ENCODE measurements at places on chromosomes 6 and 20.

GRCh38 chr6:85416049-85416448, 33.8 kb upstream of the NT5E start:
- no peak for DNase-seq

DNA sequence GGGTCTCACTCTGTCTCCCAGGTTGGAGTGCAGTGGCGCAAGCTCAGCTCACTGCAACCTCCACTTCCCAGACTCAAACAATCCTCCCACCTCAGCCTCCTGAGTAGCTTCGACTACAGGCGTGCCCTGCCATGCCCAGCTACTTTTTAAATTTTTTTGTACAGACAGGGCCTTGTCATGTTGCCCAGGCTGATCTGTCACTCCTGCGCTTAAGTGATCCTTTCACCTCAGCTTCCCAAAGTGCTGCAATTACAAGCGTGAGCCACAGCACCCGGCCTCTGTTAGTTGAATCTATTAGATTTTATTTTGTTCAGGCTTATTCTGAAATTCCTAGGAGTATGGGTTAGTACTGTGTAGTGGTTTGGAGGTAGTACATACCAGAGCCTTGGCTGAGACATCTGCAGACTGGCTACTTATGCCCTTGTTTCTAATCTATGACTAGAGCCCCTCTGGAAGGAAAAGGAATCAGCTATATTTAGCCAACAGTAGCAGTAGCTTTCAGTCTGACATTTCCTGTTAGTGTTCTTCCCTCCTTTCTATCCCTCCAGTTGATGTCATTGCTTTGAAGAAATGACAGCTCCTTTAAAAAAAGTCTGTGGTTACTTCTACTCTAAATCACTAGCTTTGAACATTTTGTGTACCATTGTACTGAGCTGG, 74.4 kb downstream of the ITCH start:
- peak; percentile 46 for DNase-seq

DNA sequence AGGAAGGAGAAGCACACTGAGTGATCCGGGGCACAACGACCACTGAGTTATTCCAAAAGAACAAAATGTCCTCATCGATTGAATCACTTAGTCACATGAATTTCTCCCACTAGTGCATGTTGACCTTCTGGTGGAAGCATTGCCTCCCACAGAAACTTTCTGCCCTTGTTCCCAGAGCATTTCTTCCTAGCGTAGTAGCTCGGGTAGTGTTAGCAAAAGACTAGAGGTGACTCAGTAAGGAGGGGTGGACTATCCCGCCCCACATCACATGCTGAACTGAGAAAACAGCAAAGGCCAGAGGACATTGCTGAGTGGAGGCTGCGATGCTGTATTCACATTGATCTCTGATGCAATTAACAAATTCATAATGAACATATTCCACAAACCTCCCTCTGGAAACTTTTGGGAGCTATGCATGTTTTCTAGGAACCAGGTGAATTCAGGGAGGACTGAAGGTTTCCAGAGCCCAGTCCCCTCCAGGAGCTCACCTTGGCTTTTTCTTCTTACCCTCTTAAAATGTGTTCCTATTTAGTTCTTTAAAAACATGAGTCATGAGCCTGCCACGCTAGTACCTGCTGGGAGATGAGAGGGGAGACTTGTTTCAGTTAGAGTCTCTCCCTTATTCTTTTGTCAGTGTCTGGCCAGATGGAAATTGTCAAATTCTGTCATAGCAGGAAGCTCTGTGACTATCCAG, 507.9 kb downstream of the CDH26 start:
- DNase-seq = no peak

DNA sequence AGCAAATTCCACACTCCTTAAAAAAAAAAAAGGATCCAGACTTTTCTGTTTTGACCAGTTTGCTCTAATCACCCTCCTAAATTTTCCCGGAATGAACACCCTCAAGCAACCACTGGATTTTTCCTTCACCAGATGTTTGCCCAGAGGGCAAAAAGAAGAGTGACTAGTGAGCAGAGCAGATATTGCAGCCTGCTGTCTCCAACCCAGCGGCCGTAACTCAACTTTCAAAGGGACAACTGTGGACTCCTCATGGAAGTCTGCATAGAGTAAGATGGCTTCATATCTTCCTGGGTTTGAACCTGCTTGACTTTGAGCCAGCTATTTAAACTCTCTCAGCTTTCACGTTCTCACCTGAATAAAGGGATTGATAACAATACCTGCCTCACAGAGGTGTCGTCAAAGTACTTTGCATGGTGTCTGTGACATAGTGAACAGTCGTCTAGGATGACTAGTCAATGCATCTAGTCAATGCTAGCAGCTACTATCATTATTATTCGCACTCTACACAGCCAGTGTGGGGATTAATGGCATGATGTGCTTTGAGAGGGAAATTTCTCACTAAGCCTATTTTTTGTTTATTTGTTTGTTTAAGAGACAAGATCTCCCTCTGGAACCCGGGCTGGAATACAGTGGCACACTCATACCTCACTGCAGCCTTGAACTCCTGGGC, 92.2 kb upstream of the HIVEP1 start:
- no peak for DNase-seq

GRCh38 chr6:152701863-152702401, 4.2 kb downstream of the MYCT1 start:
- no peak for DNase-seq

DNA sequence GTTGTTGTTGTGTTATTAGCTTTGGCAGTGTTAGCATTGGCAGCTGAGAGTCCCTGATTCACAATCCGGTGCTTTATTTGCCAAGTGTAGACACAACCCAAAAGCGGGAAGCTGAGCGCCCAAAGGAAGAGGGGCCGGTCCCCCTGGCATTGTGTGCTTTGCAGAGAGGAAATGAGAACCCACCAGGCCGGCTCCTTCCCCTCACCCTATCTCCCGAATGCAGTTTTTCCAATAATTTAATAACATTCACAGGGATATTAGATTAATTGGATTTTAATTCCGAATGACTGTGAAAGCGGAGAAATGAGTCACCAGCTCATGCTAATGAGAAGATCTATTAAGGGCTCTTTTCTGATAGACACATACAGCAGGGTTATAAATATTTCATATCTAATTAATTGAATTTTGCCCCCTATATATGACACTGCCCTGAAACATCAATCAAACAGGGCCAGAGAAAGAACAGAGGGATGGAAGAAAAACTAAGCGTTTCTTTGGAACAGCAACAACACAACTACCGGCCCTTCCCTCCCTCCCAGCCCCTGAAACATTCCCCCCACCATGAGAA, 143.8 kb downstream of the MBOAT1 start:
- DNase-seq = no peak

DNA sequence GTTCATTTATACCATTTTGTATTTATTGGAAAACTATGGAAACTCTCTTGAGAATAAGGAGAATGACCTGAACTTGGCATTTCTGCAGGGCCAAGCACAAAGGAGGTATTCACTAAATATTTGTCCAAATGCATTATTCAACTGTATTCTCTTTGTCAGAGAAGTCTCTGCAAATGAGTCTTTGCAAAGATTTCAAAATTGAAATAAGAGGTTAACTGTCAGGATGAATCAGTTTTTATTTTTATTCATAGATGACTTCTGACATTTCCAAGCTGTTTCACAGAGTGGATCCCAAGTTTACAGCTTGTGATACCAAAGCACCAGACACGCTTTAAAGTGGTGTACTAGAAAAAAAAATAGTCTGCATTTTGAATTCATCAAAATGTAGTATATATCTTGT, 131.6 kb downstream of the UTRN start:
- DNase-seq = no peak

GRCh38 chr6:167129159-167129558, 6.3 kb downstream of the CCR6 start:
- no peak for DNase-seq

DNA sequence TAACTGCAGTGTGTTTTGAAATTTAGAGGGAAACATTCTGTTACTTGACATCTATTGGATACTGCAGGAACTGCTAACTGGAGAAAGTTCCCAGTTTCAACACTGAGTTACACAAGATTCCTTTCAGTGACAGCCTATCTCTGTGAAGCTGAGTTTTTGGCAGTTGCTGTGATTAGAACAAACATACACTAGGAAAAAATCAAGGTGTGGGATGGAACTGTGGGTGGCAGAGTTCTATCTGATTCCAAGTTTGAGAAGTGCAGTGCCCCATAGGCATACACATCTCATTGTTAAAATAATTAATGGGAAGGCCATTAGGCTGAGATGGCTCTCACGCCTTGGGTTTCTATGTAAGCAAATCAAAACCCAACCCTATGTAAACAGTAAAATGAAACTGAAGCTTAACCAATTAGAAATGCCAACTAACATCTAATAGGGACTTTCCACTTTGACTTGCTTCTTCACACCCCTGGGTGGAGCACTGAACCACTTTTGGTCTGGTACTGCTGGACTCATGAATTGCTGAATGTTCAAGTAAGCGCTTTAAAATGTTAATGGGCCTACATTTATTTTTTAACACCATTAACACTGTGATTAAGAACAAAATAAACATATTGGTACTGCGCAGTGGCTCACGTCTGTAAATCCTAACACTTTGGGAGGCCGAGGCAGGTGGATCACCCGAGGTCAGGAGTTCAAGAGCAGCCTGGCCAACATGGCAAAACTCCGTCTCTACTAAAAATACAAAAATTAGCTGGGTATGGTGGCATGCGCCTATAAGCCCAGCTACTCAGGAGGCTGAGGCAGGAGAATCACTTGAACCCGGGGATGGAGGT, 55.2 kb upstream of the TBC1D7 start:
- DNase-seq = peak; percentile 26

GRCh38 chr20:58174708-58175280, 53.7 kb downstream of the ANKRD60 start:
- no peak for DNase-seq

GRCh38 chr6:3831761-3832530, 17.2 kb upstream of the FAM50B start:
- no peak for DNase-seq

GRCh38 chr6:42745083-42745639, 742 bp downstream of the TBCC start:
- peak; percentile 71 for DNase-seq

GRCh38 chr6:16223362-16223761, 15.0 kb upstream of the GMPR start:
- DNase-seq = no peak

GRCh38 chr6:72466971-72467566, 154.8 kb upstream of the KCNQ5 start:
- no peak for DNase-seq

- DNase-seq = no peak
Observed at GRCh38 chr6:74071214-74071613, 375.2 kb downstream of the CD109 start.

DNA sequence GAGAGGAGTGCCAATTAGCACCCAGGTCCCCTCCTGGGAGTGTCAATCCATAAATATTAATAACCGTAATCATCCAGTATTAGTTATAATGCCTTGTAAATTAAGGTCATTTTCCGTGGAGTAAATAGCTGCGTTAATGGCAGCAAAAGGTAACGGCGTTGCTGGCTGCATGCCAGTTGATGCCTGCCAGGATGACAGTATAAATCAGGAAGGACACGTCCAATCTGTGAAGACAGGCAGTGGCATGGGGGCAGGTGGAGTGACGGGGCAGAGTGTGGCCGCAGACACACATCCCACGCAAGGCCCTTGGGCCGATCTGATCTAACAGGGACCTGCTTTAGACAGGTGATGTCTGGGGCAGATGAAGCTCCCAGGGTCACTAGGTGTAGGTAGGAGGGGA, 49.1 kb downstream of the KCNB1 start:
- DNase-seq = no peak

- no peak for DNase-seq
Observed at GRCh38 chr6:132282696-132283095, 118.6 kb downstream of the MOXD1 start.

- peak; percentile 62 for DNase-seq
Observed at GRCh38 chr6:57190140-57190539, 18.0 kb downstream of the BAG2 start.

- DNase-seq = peak; percentile 82
Observed at GRCh38 chr20:973785-974194, 28.3 kb downstream of the RSPO4 start.

GRCh38 chr6:150711584-150712504, 112.2 kb downstream of the PLEKHG1 start:
- no peak for DNase-seq

GRCh38 chr20:52033313-52033712, 158.3 kb downstream of the ZFP64 start:
- DNase-seq = no peak

GRCh38 chr20:57783196-57783595, 73.4 kb upstream of the PMEPA1 start:
- no peak for DNase-seq

DNA sequence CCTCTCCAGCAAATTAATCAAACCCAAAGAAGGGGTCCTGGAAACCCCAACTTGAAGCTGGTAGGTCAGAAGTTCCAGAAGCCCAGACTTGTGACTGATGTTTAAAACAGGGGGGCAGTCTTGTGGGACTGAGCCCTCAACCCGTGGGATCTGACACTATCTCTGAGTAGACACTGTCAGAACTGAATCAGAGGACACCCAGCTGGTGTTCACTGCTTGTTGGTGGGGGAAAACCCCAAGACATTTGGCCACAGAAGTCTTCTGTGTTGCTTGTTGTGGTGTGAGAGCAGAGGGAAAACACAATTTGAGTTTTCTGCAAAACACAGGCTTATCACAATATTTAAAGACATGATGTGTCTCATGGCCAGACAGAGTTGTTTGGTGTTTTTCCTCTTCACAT, 29.9 kb downstream of the KIF13A start:
- DNase-seq = no peak

DNA sequence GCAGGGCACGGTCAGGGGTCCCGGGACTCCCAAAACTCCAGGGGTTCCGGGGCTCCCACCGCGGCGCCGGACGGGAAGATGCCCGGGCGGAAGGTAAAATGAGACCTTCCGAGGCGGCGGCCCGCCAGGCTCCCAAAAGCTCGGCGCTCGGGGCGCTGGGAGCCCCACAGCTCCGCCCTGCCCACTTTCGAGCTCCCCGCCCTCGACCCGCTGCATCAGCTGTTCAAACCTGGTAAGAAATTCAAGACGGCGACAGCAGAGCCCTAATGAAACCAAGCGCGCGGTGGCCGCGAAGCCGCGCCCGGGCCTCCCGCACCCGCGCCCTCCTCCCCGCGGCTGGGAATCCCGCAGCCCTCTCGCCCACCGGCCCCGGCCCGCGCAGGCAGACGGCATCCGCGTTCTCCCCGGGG, 369 bp downstream of the SLC4A11 start:
- peak; percentile 31 for DNase-seq

DNA sequence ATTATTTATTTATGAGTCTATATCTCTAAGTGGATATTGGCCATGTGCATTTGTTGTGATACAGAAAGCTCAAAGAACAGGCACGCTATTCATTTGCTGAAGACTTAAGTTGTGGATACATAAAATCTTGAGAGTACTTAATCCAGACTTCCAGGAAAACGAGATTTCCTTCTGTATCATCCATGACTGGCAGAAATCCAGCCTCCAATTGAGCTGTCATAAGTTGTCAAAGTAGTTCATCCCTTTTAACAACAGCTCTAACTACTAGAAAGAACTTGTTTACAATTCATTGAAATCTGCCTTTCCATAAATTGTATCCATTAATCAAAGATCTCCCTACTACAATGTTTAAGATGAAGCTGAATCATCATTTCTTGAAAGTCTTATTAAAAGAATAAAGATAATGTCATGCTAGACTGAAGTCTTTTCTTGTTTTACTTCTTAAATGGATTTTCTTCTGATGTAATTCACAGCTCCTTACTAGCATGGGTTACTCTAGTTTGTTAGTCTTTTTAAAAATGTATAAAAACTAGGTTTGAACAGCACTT, 447.3 kb upstream of the CITED2 start:
- no peak for DNase-seq

- no peak for DNase-seq
Observed at GRCh38 chr20:25011831-25012241, 19.3 kb upstream of the APMAP start.

- no peak for DNase-seq
Observed at GRCh38 chr6:144467921-144468320, 182.8 kb downstream of the UTRN start.

All from MV-4-11 (cell line).